RPMI8226 (cell line): ENCODE measurements at places on chromosomes 13 and 19.

DNA sequence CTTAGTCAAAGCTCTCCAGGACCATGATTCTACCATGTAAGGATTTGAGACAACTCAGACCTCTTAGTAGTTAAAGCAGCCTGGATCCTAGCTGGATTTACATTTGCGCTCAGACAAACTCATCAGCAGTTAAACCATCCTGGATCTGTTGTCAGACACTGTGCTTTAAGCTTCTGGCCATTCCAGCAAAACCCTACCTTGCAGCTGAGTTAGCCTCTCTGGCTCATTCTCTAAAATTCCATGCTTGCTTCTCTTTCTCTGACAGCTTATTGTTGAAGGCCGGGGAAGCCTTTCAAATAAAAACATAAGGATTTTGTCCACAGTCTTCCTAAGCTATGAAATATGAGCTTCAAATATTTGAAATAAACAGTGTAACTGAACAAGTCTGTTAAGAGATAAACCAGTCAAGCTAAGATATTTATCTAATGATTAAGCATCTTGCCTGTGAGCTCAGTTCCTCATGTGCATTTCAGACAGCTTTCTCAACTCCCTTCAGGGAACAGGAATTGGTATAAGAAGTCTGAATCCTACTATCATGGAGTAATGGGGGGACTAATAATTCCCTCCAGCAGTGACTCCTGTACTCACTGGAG lies 89.3 kb downstream of the SLAIN1 start:
- DNase-seq = no peak

- no peak for DNase-seq
These were observed 3.5 kb downstream of the FXYD3 start for GRCh38 chr19:35119091-35119490.

DNA sequence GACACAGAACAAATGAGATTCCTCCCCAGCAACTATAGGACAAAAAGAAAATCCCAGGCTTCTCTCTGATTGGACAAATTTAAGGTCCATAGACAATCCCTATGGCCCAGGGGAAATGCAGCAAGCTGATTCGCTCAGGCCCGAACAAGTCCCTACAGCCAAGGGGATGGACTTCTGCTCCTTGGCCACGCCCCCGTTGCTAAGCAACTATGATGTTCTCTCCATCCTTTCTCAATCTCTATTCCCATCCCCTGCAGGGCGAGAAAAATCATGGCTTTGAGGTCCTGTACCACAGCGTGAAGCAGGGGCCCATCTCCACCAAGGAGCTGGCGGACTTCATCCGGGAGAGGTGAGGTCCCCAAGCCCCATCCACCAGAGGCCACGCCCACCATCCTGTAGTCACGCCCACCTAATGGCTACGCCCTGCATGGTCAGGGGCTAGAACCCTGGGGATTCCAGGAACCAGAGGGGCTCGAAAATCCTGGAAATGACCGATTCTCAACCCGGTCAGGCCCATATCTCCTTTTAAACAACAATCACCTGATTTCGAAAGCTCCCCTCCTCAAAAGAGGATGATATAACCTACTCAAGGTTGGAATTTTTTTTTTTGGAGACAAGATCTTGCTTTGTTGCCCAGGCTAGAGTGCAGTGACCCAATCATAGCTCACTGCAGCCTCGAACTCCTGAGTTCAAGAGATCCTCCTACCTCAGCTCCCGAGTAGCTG lies 11.4 kb downstream of the FCHO1 start:
- peak; percentile 45 for DNase-seq

GRCh38 chr13:106455190-106455589 lies 80.3 kb downstream of the EFNB2 start:
- DNase-seq = no peak
